ENCODE measurements at places on chromosomes 5 and 9.

GRCh38 chr5:93477816-93478215, 103.2 kb downstream of the NR2F1-AS1 start:
- no peak for DNase-seq

DNA sequence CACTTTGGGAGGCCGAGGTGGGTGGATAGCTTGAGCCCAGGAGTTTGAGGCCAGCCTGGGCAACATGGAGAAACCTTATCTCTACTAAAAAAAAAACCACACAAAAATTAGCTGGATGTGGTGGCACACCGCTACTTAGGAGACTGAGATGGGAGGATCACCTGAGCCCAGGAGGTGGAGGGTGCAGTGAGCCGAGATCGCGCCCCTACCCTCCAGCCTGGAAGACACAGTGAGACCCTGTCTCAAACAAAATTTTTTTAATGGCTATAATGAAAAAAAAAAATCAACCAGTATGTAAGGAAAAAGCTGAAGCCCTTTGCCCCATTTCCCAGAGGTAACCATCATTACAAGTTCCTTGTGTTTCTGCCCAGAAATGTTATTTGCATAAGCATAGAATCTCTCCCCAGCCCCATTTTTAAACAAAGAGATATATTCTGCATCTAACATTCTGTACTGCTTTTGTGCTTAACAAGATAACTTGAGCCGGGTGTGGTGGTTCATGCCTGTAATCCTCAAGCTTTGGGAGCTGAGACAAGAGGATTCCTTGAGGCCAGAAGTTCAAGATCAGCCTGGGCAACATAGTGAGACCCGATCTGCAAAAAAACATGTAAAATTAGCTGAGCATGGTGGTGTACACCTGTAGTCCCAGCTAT, 35.1 kb upstream of the KCNIP1 start:
- no peak for DNase-seq

- DNase-seq, result peak; percentile 72
Observed at GRCh38 chr9:136978073-136978864, 965 bp downstream of the PTGDS start.

DNA sequence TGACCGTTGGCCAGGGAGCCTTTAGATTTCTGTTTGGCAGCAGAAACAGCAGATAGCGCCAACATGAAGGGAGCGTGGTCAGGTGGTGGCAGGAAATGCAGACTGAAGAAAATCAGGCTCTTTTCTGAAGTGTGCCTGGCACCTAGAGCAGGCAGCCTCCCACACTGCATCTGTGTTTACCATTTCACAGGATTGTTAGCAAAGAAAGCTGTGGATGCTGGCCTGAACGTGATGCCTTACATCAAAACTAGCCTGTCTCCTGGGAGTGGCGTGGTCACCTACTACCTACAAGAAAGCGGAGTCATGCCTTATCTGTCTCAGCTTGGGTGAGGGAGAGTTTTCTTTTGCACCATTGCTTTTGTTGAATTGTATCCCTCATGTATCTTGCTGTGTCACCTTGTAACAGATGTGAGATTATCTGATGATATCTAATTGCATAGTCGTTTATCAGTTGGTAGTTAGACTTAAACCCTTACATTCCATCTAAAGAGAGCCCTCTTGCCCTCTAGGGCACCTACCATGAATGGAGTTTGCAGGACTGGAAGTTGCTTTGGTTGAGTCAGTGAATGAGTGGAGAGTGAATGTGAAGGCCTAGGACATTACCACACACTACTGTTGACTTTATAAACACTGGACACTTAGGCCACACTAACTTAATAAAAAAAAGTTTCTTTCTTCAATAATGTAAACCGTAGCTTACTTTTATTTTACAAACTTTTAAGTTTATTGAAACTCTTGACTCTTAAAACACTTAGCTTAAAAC, 42.8 kb downstream of the ACO1 start:
- no peak for DNase-seq

DNA sequence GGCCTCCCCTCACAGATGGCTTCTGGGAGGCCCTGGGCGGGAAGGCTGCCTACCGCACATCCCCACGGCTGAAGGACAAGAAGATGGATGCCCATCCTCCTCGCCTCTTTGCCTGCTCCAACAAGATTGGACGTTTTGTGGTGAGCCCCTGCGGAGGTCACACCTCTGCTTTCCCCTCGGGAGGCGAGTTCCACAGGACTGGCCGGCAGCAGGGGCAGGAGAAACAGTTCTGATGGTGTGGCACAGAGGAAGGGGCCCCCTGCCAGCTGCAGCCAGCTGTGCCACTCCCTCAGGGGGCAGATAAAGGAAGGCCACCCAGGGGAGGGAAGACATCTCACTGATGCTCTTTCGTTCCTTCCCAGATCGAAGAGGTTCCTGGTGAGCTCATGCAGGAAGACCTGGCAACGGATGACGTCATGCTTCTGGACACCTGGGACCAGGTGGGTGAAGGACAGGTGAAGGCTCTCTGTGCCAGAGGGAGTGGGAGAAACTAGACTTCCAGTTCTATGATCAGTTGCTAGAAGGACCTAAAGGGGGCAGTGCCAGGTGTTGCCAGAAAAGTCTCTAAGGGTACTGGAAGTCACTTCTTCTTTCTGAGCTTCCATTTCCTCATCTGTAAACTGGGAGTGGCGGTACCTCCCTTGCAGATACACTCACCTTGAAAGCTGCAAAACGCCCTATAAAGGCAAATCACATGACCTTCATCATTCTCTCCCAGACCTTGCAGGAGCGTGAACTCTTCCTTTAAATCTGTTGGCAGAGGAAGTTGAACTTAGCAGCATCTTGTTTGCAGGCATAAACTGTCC, 41.0 kb downstream of the STOM start:
- no peak for DNase-seq

DNA sequence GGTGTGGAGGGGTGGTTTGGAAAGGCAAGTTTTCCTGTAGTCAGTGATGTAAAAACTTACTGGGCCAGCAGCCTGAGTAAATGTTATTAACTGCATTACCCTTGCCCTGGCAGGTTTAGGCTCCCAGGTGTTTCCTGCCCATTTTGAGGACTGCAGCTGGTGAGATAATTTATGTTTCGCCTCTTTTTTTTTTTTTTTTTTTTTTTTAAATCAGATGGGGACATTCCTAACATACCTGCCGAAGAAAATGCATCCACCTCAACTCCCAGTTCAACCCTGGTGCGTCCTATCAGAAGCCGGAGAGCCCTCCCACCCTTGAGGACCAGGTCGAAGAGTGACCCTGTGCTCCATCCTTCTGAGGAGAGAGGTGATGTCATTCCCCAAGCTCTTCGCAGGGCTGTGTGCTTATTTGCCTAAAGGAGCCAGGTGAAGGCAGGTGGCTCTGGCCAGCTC, 60.6 kb downstream of the ENTREP1 start:
- no peak for DNase-seq

DNA sequence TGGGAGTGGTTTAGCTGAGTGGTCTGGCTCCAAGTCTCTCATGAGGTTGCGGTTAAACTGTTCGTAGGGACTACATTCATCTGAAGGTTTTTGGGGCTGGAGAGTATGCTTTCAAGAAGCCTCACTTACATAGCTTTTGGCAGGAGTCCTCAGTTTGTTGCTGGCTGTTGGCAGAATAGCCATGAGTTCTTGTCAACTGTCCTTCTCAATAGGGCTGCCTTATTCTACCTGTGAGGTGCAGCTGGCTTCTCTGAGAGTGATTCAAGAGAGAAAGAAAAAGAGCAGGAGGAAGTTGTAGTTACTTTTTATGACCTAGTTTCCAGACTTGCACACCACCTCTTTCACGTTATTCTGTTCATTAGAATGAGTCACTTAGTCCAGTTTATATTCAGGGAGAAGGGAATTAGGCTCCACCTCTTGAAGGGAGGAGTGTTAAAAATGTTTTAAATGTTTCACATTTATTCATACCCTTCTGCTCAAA, 33.2 kb downstream of the YTHDC2 start:
- DNase-seq, result no peak

DNA sequence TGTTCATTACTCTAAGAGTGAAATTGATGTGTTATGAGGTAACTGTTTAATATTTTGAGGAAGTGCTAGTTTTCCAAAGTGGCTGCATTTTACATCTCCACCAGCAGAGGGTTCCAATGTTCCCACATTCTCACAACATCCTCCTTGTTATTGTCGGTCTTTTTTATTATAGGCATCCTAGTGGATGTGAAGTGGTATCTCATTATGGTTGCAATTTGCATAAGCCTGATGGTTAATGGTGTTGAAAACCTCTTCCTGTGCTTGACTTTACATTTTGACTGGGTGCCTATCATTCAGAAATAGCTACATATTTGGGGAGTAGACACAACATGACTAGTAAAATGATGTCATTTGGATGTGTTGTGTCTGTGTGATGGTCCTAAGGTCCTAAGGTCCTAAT, 143.6 kb downstream of the MRPS30 start:
- DNase-seq, result no peak

- DNase-seq, result peak; percentile 80
Observed at GRCh38 chr9:91033797-91034196, 232.2 kb downstream of the SYK start.

- no peak for DNase-seq
Observed at GRCh38 chr5:14145435-14146334, 2.5 kb downstream of the TRIO start.

DNA sequence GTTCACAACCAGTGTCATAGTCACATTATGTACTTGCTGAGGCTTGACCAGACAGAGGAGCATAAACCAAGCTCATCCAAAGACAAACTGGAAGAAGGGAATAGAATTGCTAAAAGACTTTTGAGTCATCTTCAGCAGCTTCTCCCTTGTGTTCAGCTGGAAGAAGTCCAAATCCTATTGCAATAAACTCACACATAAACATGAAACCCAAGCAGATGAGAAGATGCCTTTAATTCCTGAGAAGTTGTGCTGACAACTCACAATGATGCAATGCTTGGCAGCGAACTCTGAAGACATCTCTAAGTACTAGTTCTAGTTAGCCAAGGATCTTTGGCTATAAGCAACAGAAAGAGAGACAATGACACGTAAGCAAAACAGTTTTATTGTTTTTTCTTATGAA, 642.1 kb downstream of the KCTD16 start:
- no peak for DNase-seq

DNA sequence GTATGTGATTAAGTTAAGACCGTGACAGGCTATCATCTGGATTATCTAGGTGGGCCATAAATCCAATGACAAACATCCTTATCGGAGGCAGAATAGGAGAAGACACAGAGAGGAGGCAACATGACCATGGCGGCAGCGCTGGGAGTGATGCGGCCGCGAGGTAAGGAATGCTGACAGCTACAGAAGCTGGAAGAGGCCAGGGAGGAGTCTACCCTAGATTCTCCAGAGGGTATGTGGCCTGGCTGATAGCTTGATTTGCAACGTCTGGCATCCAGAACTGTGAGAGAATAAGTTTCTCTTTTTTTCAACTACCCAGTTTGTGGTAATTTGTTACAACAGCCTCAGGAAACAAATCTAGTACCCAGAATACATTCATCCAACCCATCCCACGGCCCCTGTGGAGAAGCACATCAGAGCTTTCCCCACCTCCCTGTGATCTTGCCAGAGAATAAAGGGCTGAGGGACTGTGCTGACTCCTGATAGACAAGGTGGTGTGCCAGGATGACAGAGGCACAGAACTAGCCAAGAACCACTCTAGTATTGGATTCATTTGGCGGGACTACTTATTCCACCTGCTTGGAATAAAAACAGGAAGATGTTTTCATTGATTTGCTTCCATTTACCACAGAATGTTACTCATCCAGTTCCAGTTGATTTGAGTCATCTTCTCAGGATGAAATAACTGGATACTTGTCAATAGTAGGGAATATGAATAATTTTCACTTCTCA, 187.4 kb downstream of the MAN2A1 start:
- DNase-seq, result no peak

DNA sequence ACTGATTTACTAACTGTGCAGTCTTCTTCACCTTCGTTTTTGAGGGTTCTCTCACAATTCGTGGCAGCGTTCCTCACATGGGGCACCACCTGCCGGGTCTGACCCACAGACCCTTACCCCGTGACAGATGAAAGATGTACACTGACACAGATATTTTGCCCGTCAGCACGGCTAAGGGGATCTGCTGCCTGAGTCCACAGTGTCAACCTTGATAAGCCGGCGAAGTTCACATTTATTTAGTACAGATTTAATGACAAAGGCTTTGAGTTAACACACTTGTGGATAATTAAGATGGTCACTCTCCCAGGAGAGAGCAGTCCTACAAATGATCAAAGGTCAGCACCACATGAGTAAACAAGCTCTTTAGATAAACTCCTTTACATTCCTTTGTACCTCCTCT, 15.9 kb upstream of the TEX10 start:
- no peak for DNase-seq

DNA sequence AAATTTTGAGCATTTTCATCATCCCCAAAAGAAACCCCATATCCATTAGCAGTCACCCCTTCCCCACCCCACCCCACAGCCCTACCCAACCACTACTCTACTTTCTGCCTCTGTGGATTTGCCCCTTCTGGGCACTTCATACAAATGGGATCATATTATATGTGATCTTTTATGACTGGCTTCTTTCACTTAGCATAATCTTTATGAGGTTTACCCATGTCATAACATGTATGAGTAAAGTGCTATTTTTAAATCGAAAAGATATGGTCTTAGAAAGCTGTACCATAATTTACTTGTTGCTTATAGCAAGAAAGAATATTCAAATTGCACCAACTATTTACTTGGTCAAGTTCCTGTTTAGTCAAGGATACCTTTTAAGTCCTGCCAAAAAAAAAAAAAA, 12.7 kb downstream of the ELP1 start:
- DNase-seq, result no peak

- no peak for DNase-seq
Observed at GRCh38 chr5:38581597-38581996, 25.2 kb upstream of the LIFR start.

- no peak for DNase-seq
Observed at GRCh38 chr5:72042097-72042496, 65.2 kb upstream of the MAP1B start.

GRCh38 chr9:21686738-21687137, 115.7 kb upstream of the MTAP start:
- no peak for DNase-seq

DNA sequence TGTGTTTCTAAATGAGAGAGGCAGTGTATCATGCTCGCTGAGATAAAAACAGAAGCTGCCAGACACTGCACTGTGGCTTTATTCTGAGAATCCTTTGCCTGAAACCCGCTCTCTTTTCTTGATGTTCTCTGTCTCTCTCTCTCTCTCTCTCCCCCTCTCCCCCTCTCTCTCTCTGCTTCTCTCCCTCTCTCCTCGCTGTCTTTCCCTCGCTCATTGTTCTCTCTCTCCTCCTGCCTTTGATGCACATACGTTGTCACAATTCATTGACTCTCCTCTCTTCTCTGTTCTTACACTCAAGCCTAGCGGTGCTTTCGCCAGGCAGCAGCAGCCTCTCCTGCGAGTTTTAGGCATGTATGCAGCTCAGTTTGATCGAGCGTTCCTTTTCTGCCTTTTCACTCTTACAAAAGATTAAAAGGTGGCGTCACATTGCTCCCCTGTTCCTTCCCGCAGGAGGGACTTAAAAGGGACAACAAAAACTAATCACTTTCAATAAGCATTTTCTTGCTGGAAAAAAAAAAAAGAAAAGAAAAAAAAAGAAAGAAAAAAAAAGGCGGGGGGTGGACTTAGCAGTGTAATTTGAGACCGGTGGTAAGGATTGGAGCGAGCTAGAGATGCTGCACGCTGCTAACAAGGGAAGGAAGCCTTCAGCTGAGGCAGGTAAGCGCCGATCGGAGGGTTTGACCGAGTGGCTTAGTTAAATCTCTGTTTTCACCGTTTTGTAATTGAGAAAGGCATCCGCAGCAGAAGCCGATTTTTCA, 717.9 kb upstream of the WWC1 start:
- no peak for DNase-seq

All from activated naive CD4-positive, alpha-beta T cell treated with Interleukin-2 at 50 U/mL for 16 hours (primary cell).